ENCODE measurements at places on chromosomes 2 and 18. TPM values are rescaled to one million over a fixed set of nuclear protein-coding genes. Genes with fewer than 3 reads are reported as not detected.

The CDK15 gene
- polyA plus RNA-seq: 0.12 TPM

The PPP1R1C gene
- 0.83 TPM for polyA plus RNA-seq

The APLF gene
- 0.60 TPM for polyA plus RNA-seq

The CLEC4F gene
- polyA plus RNA-seq: not detected

The PROM2 gene
- polyA plus RNA-seq: 24.9 TPM

The LAMA1 gene
- polyA plus RNA-seq: 7.2 TPM
